T-cell (primary cell): ENCODE measurements at places on chromosomes 6 and 20.

- no peak for DNase-seq
Measured at GRCh38 chr20:32450484-32451061, 92.4 kb downstream of the ASXL1 start.

- DNase-seq, result no peak
Measured at GRCh38 chr6:6393069-6393529, 72.6 kb upstream of the F13A1 start.

- no peak for DNase-seq
Measured at GRCh38 chr20:41690702-41691101, 72.5 kb upstream of the CHD6 start.

- no peak for DNase-seq
Measured at GRCh38 chr6:112117554-112117953, 30.2 kb downstream of the FAM229B start.

DNA sequence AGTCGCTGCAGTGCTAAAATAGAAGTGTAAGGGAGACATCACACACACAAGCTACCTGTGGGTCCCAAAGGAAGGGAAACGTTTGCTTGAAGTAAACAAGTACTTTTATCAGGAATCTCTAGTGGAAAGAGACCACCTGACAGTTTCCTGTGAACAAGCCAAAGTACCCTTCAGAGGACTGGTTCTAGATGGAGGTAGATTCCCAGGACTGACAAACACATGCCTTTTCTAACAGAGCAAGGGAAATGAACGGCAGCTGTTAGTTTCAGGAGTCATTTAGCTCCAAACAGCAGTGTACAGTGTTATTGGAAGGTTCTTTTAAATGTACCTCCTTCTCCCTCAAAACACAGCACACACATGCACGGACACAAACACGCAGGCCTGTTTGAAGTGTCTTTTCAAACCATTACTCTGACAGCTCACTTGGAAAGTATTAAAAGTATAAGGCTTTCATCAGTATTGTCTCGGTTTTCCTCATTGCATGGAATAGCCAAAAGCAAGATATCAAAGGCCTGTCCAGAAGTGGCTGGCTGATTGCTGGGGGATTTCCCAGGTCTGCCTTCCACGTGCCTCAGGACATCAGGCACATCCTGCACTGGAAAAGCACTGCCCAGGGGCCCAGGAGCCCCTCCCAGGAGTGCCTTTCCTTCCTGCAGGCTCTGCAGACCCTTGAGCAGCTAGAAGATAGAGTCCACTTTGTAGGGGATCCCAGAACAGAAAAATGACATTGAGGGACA lies 393.2 kb upstream of the SOX4 start:
- no peak for DNase-seq

- no peak for DNase-seq
Measured at GRCh38 chr6:114162691-114163347, 180.0 kb downstream of the HS3ST5 start.

DNA sequence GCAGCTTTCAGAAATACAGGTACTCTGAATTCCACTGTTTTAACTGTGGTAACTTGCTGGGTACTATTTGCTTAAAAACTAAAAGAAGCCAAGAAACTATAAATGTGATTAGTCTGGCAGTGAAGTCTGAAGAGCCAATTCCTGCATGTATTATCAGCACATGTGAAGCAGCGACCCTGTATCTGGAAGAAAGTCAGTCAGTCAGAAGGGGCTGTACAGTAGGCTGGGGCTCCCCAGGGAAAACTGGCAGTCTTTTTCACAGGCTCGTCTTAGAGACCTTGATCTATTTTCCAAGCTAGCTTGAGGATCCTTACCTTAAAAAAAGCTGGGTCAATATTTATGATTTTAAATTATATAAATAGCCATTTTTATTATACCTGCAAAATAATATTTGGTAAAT lies 104.9 kb downstream of the PDSS2 start:
- no peak for DNase-seq

DNA sequence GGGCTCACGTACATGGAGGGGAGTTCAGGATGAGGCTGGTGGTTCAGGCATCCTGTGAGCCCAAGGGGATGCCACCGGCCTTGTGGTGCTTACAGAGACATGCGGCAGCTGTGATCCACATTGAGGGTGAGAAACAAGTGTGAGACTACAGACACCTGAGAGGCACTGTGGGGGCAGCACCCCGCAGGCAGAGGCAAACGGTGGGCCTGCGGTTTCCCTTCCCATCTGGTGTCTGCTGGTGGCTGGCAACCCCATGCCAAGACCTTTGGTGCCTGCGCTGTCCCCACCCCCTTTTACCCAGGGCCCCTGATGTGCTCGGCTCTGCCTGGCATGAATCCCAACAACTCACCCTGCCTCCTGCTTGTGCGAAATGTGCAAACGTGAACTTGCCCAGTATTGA lies 42.0 kb downstream of the ERMARD start:
- DNase-seq, result no peak

- DNase-seq, result no peak
Measured at GRCh38 chr20:59783641-59784010, 149.8 kb downstream of the SYCP2 start.

GRCh38 chr6:158643836-158644230 lies 710 bp downstream of the DYNLT1 start:
- DNase-seq, result no peak

DNA sequence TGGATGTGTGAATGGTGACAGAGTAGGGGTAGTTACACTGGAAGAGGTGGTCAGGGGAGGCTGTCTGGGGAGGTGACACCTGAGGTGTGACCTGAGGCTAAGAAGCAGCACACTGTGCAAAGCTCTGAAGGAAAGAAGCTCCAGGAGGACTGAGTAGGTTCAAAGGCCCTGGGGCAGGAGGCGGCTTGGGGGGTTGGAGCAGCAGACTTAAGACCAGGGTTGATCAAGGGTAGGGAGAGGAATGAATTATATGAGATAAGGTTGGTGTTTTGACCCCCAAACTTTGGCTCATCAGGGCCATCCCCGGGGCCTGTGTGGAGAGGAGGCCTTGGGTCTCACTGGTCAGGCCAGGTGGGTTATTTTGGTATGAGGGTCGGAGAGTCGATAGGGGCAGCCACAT lies 166.1 kb downstream of the GRM4 start:
- no peak for DNase-seq

GRCh38 chr6:21263531-21264287 lies 329.8 kb upstream of the SOX4 start:
- no peak for DNase-seq

- no peak for DNase-seq
Measured at GRCh38 chr20:62200491-62201172, 17.8 kb downstream of the MTG2 start.

DNA sequence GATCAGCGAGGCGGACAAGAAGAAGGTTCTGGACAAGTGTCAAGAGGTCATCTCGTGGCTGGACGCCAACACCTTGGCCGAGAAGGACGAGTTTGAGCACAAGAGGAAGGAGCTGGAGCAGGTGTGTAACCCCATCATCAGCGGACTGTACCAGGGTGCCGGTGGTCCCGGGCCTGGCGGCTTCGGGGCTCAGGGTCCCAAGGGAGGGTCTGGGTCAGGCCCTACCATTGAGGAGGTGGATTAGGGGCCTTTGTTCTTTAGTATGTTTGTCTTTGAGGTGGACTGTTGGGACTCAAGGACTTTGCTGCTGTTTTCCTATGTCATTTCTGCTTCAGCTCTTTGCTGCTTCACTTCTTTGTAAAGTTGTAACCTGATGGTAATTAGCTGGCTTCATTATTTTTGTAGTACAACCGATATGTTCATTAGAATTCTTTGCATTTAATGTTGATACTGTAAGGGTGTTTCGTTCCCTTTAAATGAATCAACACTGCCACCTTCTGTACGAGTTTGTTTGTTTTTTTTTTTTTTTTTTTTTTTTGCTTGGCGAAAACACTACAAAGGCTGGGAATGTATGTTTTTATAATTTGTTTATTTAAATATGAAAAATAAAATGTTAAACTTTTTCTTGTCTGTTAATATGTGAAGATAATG lies 2.2 kb downstream of the HSPA1B start:
- DNase-seq, result no peak

DNA sequence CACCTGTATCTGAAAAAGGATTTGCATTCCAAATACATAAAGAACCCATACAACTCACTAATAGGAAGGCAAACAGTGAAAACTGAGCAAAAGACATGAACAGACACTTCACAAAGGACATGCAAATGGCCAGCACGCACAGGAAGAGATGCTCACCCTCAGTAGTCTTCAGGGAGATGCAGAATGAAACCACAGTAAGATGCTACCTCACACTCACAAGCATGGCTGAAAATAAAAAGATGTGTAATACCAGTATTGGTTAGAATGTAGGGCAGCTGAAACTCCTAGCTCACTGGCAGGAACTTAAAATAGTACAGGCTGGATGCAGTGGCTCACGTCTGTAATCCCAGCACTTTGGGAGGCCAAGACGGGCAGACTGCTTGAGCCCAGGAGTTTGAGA lies 64.6 kb downstream of the SNX5 start:
- no peak for DNase-seq

DNA sequence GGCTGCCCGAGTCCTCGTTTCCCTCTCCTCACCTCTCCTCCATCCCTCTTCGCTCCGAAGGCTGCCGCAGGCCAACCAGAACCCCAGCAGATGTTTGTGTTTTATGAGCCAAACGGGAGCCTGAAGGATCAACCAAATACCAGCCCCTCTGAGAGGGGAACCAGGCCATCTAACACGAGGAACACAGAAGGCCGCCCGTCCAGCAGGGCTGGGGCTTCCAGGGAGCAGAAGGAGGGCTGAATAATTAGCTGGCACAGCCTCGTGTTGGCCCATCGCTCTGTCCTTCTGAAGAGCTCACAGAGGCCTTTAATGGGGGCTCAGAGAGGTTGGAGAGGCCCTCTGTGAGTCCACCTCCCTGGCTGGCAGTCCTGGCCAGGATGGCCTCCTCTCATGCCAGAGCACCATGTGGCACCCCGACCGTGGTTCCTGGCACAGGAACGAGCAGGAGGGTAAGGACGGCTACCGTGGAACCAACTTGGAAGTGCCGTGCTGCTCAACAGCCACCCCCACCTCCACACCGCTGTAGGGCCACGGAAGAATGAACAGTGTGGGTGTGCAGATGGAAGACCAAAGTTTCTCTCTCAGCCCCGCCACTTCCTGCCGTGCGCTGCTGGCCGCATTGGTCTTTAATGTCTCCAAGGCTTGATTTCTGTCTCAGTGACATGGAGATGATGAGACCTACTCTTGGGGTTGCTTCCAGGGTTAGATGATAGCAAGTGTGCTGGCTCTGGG lies 155.2 kb downstream of the SCML4 start:
- no peak for DNase-seq

DNA sequence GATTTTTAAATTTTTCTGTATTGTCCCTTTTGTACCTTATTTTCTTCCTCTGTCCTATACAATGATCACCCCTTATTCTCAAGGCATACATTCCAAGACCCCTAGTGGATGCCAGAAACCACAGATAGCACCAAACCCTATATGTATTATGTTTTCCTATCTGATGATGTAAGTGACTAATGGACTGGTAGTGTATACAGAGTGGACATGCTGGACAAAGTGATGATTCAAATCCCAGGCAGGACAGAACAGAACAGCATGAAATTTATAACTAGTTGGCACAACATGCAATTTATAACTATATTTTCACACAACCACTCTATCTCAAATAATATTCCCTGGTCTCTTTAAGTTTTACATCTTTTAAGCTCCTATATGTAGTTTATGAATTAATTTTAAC lies 205.6 kb upstream of the FLRT3 start:
- DNase-seq, result no peak

DNA sequence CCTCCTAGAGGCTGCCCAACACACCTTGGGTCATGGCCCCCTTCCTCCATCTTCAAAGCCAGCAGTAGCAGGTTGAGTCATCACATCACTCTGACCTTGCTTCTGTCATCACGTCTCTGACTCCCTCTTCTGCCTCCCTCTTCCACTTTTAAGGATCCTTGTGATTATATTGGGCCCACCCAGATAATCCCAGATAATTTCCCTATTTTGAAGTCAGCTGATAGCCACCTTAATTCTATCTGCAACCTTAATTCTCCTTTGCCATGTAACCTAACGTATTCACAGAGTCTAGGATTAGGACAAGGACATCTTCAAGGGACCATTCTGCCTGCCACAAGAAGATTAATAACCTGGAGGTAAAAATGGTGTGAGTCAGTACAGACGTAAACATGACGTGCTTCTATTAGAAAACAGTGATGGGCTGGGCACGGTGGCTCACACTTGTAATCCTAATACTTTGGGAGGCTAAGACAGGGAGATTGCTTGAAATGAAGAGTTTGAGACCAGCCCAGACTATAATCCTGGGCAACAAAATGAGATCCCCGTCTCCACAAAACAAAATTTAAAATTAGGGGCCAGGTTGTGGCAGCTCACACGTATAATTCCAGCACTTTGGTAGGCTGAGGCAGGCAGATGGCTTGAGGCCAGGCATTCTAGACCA lies 3.3 kb downstream of the ZSWIM3 start:
- DNase-seq, result no peak

DNA sequence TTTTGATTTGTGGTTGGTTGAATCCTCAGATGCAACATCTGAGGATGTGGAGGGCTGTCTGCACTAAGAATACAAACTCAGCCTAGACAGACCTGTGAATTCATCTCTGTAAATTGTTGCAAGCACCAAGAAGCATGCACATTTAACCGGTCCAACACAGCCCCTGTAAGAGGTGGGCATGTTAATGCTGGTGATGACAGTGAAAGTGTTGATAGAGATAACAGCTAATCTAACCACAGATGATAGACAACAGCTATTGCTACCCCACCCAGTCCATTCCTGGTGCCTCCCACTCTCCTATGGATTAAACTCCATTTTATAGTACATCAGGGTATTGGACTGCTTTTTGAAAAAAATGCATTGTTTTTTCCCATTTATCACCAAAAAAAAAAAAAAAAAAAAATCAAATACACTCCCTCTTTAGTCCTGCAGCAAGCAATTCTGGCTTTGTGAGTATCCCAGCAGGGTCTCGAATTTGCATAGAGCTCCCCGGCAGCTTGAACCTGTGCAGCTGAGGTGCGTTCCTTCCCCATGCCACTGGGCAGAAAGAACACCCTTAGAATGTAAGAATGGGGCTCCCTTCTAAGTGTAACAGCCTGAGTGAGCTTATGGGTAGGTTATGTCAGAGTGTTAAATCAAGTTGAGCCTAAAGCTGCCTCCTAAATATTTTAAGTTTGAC lies 270.9 kb upstream of the JARID2 start:
- DNase-seq, result no peak

DNA sequence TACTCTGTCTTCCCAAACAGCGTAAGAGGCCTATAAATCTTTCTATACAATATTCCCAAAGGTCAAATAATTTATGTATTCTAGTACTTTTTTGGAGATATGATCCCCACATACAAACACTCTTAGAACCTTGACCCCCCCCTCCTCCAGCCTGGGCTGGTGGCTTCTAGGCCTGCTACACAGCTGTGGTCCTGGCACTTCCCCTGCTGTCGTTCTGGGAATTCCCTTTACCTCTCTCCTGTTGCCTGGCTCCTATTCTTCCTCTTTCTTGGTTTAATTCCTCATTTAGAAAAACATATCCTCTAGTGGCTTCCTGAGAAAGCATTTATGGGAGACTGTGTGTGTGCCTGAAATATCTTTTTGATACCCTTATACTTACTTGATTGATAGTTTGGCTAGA lies 4.1 kb upstream of the TXLNB start:
- no peak for DNase-seq

DNA sequence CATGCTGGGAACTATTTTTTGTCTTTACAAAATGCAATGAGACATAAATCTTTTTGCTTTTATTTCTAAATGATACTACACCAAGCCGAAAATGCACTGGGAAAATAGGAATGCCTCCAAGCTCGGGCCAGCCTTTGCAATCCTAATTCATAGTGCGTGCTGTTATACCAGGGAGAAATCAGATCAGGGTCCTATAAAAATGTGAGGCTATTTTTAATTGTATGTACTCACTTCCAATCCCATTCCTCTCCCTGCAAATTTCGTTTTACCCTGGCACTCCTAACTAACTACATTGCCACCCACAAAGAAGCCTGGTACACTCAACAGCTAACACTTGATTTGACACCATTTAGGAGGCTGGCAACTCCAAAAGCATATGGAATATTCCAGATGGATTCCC lies 350.6 kb upstream of the ZFP64 start:
- no peak for DNase-seq
